ENCODE measurements at places on chromosomes 2 and 18. TPM values are rescaled to one million over a fixed set of nuclear protein-coding genes. Genes with fewer than 3 reads are reported as not detected.

ASPRV1 gene
- 0.28 TPM for total RNA-seq

ITGAV gene
- 258 TPM for total RNA-seq

NGEF gene
- 0.74 TPM for total RNA-seq

ASB18 gene
- not detected for total RNA-seq

STPG4 gene
- total RNA-seq, result 0.37 TPM

CYRIA gene
- 3.7 TPM for total RNA-seq

CCDC68 gene
- 6.9 TPM for total RNA-seq

TSN gene
- total RNA-seq, result 30.9 TPM

CYTIP gene
- total RNA-seq, result not detected

AKAIN1 gene
- not detected for total RNA-seq

OR6B3 gene
- total RNA-seq, result not detected

HTR2B gene
- 6.0 TPM for total RNA-seq

STARD6 gene
- total RNA-seq, result not detected

KIAA2012 gene
- under 0.01 TPM for total RNA-seq
